Kidney (tissue), 22 donors: ENCODE measurements at places on chromosomes 7 and 10. TPM values are rescaled to one million over a fixed set of nuclear protein-coding genes. Genes with fewer than 3 reads are reported as not detected.
A peak's percentile ranks its signal among the peaks of the same experiment; 100 is the strongest.

HHEX gene
- 10.0 TPM for total RNA-seq

SPDYE2 gene
- 0.50 TPM for total RNA-seq

STRIP2 gene
- 0.88 TPM for total RNA-seq

ARHGEF35 gene
- total RNA-seq = 22.1 TPM

ANXA8 gene
- total RNA-seq = 0.16 TPM

RAPGEF5 gene
- 67.8 TPM for total RNA-seq

DNA sequence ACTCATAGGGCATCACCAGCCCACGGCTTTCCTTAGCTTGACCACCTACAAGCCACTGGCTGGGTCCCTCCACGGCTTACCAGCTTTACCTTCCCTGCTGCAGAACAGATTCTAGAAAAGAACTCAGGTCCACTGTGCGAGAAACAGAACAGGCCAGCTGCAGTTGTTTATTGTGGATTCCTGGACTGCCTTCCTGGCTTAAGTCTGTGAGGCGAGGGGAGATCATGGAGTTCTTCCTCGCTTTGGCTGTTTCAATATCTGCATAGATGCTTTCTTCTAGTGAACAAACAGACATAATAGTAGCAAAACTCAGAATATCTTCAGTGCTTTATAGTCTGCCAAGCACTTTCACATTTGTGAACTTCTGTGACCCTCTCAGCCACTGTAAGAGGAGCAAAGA is 162.9 kb upstream of the HABP2 start:
- no peak for DNase-seq

DNA sequence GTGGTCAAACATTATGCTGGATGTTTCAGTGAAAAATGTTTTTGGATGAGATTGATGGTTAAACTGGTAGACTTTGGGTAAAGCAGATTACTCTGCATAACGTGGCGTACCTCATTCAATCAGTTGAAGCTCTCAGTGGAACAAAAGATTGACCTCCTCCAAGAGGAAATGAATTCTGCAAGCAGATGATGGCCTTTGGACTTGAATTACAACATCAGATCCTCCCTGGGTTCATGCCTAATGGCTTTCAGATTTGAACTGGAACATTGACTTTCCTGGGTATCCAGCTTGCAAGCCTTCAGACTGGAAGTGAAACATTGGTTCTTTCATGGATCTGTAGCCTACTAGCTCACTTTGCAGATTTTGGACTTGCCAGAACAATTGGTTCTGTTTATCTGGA is 169.3 kb upstream of the MALRD1 start:
- no peak for DNase-seq

DNA sequence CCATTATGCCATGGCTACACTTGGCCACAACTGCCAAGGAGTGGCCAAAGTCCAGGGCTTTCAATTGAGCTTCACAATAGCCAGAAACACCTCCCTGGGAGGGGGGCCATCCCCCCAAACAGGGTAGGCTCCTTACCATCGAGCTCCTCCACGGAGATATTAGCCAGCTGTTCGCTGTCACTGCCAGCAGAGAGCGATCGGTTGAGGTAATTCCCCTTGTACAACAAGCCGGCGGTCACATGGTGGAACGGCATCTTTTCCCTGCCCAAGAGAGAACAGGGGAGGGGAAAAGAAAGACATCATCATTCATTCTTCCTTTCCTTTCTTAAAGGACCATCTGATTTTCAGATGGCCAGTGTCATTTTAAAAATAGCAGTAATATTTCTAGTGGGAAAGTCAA is 133.6 kb downstream of the CALN1 start:
- DNase-seq = no peak

- DNase-seq = no peak
These were observed 2.4 kb downstream of the UROS start for GRCh38 chr10:125820701-125821100.

DNA sequence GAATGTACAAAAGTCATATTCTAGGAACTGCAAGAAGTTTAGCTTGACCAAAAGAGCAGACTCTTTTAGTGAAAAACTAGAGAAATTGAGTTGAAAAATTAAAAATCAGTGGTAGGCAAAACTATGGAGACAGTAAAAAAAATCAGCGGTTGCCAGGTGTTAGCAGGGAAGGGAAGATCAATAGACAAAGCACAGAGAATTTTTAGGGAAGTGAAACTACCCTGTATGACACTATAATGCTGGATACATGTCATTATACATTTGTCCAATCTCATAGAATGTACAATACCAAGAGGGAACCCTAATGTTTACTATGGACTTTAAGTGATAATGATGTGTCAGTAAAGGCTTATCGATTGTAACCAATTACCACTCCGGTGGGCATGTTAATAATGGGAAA is 761.9 kb downstream of the MAGI2 start:
- DNase-seq = no peak

- peak; percentile 5 for DNase-seq
These were observed 1.4 kb downstream of the TMEM243 start for GRCh38 chr7:87217983-87218653.

GRCh38 chr10:95516774-95517373 is 44.3 kb downstream of the SORBS1 start:
- no peak for DNase-seq
